ENCODE measurements at places on chromosomes 12 and 14.

DNA sequence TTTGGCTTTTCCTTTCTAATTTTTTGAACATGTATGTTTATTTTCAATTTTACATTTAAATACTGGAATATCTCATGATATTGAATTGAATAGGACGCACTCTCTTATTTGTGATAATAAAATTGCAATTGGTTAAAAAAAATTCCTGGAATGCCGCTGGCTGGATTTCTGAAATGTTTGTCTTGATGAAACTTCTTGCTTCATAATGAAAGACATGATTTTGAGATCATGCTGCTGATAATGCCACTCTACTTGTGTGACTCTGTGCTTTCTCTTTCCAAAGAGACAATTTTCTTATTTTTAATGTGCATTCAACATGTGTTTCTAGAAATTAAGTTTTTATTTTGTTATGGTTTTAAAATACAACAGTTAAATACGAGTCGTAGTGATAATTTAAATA, 465.7 kb upstream of the FAR2 start:
- DNase-seq = no peak

- DNase-seq = no peak
Measured at GRCh38 chr14:37681486-37681885, 86.1 kb downstream of the TTC6 start.

DNA sequence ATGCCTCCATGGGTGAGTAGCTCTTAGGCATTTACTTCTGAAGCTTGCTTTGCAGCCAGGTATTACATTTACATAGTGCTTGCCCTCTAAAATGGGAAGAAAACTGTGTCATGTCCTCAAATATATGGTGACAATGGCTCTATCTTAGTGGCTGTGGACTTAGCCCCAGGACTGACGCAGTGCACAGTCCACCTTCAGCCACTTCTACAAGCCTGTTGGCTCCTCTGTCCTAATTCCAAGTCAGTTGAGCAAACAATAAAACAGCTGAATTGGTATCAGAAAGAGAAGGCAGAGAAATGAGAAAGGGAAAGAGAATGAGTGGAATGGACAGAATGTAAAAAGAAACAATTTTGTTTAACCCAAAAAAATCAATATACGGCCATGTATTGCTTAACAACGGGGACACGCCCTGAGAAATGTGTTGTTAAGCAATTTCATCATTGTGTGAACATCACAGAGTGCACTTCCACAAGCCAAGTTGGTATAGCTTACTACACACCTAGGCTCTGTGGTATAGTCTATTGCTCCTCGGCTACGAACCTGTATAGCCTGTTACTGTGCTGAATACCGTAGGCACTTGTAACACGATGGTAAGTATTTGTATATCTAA, 93.5 kb downstream of the GRIN2B start:
- DNase-seq = no peak

GRCh38 chr12:79961411-79961810, 26.5 kb upstream of the PPP1R12A start:
- DNase-seq = no peak

- DNase-seq = no peak
Measured at GRCh38 chr12:127781336-127781735, 485.6 kb upstream of the TMEM132C start.

DNA sequence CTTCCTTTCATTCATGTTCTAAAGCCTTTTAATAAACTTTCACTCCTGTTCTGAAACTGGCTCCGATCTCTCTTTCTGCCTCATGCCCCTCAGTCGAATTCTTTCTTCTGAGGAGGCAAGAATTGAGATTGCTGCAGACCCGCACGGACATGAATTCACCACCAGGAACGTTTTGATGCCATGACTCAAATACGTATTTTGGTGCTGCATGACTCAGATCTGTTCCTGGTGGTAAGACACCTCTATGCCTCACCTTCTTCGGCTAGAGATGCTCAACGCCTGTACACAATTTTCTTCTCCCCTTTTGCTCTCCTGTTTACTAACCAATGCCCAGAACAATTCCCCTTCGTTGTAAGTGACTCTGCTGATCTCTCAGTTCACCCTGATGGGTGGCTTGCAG, 52.0 kb upstream of the RIMBP2 start:
- no peak for DNase-seq

DNA sequence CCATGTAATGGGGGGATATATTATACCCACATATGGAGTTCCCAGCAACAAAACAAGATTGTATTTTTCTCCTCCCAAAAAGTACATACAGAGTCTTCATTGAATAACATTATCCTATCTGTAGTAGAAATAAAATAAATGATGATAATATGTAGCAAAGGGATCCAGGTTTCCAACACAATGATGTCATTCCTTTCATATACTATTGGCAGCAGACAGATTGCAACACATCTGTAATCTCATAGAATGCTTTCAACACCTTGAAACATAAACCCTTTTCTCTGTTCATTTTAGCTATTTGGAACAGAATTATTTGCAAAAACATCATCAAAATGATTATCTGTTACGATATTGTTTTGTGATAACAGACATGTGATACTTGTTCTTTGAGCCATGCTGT, 317.6 kb downstream of the DPF3 start:
- no peak for DNase-seq

- no peak for DNase-seq
Measured at GRCh38 chr12:17108877-17109541, 503.0 kb upstream of the LMO3 start.

DNA sequence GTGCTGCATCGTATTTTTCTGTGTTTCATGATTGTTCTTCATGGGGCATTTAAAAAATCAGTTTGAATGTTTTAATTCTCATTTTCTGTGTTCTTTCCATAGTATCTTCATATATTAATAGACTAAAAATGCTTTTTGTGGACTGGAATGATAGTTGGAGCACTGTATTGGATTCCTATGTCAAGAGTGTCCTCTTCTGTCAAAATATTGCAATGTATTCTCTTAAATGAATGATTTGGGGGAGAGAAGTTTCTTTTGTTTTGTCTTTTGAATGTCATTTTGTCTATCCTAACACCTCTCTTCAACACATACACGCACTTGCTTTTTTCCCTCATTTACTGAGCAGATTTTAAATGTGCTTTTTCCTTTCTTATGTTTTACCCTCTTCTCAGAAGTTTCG, 4.7 kb upstream of the EIF2S3B start:
- DNase-seq = no peak

DNA sequence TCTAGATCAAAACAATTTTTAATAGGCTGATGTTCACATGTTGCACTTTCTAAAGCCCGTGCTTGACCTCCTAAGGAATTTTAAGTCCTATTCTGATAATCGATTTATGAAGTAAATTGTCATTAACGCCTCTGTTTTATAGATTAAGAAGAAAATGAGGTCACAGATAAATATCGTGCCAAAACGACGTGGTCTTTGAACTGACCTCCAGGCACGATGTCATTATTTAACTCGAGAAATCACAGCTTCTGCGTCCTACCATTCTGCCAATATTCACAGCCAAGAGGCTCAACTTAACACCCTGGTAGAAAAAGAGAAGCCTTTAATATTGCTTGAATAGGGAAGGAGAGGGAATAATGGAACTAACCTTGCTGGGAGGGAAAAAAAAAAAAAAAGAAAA, 888 bp upstream of the EEA1 start:
- peak; percentile 46 for DNase-seq

DNA sequence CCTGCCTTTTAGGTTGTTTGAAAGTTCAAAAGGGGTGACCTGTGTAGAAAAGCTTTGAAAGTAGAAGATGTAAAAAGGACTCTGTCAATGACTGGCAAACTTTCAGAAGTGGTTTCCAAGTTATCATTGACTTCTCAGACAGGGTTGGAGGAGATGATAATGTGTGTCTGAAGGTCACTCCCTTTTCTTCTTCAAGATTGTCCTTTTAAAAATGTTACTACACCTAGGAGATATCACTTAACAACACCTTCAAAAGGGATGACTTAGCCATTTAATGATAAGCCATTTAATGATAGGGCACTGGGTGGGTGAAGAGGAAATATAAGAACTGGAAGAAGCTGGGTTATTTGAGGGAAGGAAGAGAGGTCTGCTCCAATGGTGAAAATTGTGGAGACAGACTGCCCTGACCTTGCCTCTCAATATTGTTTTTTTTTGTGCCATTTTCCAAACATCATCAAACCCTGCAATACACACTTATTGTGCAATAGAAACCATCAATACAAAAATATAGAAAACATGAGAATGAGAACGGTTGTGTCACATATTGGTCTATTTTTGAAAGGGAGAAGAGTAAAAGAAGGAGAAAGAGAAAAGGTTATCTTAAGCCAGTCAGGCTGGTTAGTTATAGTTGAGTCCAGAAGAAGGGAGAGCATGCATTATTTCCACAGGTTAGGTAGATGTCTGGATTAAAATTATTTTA, 38.8 kb downstream of the BEST3 start:
- no peak for DNase-seq

DNA sequence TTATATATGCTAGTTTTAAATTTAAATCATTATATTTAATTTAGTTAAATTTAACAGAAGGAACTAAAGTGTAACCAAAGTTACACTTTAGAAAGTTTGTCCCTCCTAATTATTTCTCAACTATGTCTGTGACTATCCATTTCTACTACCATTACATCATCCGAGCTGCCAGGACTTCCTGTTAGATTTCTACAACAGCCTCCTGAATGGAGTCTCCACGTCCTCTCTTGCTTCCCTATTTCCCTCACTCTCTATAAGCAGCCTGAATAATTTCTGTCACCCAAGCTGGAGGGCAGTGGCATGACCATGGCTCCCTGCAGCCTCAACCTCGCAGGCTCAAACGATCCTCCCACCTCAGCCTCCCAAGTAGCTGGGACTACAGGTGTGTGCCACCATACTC, 84.1 kb downstream of the TTC7B start:
- peak; percentile 69 for DNase-seq

- DNase-seq = no peak
Measured at GRCh38 chr14:37573356-37573755, 21.7 kb downstream of the FOXA1 start.

- DNase-seq = no peak
Measured at GRCh38 chr12:112868459-112869041, 38.2 kb upstream of the OAS1 start.

- DNase-seq = no peak
Measured at GRCh38 chr12:8813572-8814357, 8.7 kb upstream of the A2ML1 start.

GRCh38 chr12:67237231-67237630, 31.9 kb upstream of the CAND1 start:
- DNase-seq = no peak

DNA sequence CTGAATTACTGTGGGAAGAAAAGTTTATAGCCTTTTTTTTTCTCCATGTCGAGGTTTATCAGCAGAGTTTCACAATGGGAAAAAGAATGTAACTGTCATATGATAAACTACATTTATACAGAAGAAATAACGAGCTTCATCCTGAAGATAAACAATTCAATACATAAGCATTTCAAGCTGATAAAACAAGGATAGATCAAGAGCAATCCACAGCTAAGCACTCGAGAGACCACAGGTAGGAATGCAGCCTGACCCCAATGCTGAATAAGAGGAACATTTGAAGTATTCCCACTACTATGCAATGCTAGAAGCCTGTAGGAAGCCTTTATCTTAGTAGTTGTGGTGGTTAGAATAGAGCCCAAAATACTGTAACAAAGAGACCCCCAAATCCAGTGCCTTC, 32.6 kb upstream of the DAAM1 start:
- no peak for DNase-seq

- peak; percentile 71 for DNase-seq
Measured at GRCh38 chr12:13135371-13136178, 32.1 kb upstream of the GSG1 start.

DNA sequence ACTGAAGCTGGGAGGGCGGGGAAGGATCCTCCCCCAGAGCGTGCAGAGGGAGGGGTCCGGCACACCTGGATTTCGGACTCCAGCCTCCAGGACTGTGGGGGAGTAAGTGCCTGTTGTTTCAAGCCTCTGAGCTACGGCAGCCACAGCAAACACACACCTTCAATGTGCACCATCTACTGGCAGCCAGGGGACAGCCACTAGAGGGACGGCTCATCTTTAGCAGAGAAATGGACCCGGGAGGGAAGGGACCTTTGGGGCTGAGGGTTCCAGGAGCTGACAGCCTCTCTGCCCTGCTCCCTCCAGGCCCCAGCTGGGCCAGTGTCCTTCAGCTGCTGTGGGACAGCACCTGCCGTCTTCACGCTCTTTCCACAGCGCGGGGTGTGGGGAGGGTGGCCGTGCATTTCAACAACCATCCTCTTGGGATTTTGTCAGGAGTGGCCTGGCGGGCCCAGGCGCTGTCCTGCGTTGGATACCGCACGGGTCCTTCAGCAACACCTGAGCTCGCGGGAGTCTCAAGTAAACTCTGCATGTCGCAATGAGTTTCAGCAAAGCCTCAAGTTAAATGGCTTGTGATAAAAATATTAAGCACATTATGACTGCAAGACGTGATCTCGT, 209.2 kb upstream of the C14orf180 start:
- no peak for DNase-seq

DNA sequence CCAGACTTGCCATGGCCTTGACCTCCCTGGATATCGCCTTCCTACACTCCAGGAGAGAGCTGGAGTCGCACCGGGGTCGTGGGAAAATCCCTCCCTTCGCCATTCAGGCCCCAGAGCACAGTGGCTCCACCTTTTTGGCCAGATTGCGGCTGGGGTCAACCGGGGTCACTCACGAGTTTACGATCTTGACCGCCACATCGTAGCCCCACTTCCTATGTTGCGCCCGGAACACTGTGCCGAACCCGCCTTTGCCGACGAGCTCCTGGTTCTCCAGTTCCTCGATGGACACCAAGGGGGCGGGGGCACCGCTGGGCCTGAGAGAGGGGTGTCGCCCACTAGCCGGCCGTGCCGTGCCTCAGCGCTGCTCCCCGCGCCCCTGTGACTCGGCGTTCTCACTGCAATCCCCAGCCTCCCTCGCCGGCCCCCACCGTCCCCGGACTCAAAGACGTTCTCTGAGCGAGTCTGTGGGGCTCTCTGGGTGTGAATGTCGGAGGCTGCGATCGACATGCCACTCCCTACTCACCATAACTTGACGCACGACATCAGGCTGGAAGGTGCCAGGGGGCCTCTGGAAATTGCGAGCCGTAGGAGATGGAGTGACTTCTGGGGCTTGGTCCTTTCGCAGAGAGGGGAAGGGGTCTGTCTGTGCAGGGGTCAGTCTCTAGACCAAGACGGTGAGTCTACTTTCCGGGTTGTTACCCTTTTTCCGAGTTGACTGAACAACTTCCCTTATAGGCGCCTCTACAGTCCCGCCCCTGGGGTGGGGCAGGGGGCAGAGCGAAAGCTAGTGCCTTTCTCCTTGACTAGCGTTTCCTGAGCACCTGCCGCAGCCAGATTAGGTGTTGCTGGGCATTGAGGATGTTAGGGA, at the start of gene RIPK3:
TSS of gene RIPK3 (minus strand) at position 708 of the 868 bp plus-strand sequence. CDS start at position 543, 165 bp downstream.
- DNase-seq = peak; percentile 85

DNA sequence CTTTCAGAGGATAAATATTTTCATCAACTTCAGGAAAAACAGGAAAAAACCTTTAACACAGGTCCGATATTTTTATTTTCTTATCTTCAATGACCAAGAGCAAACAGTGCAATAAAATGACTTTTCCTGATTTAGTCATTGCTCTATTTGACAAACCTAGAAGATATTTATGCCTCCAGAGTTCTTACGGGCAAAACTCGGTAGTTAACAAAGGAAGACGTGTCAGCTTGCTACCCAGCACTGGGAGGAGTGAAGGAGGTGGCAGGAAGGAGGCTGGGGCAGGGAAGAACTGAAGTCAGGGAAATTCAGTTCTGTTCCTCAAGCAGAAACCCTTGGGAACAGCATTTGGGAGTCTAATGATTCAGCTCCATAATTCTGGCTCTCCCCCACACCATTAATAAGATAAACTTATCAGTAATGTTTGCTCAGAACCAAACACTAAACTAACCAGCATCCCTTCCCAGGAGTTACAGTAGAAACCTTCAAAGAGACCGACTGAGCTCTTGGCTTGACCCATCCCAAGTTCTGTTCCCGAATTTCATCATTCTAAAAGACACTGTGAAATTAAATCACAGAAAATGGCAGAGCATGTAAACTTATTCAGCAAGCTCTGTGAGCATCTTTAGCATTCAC, 163.3 kb downstream of the APAF1 start:
- DNase-seq = no peak

All from suppressor macrophage (primary cell).